ENCODE measurements at places on chromosomes 6 and 20.

DNA sequence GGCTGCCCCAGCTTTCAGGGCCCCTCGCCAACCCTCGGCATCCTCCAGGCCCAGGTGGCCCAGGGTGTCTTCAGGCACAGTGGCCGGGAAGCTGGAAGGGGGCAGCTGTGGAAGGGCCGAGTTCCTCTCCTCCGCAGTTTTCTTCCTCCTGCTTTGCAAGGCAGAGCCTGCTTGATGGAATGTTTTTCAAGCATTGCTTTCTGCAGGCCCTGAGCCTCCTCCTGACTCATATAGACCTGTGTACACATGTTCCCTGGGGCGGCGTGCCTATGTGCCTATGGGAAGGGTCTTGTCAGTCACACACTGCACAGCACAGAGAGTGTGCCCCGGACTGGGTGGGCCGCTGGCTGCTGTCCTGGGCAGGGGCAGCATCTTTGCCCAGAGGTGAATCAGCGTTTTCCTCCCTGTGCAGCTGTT, 107.5 kb downstream of the ERMARD start:
- peak; percentile 45 for DNase-seq

DNA sequence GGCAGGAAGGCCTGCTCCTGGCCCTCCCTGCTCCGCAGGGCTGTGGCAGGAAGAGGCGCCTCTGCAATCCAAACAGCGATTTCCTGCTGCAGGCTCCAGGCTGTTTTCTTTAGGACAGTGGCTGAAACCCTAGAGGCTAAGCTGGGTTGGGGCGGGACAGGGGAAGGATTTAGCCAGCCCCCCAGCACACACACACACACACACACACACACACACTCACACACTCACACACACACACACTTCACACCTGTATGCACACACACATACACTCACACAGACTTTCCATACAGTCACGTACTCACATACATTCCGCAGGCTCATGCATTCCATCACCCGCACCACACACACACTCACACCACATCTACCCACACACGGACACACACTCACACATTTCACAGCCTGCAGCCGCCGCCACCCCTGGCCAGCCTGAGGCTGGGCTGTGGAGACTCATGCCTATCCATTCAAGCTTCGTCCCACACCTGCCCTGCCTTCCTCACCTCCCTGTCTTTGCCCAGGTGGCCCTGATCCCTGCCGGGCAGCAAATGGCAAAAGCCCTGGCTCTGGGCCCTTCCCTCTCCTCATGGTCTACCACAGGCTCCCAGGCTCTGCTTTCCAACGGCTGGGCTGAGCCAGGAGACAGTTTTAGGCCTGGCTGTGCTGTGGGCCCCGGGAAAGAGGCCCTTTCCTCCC, 17.9 kb downstream of the MDFI start:
- no peak for DNase-seq

GRCh38 chr20:24573557-24573956, 104.1 kb downstream of the SYNDIG1 start:
- DNase-seq, result no peak

GRCh38 chr20:20207291-20207690, 155.0 kb downstream of the CFAP61 start:
- no peak for DNase-seq

DNA sequence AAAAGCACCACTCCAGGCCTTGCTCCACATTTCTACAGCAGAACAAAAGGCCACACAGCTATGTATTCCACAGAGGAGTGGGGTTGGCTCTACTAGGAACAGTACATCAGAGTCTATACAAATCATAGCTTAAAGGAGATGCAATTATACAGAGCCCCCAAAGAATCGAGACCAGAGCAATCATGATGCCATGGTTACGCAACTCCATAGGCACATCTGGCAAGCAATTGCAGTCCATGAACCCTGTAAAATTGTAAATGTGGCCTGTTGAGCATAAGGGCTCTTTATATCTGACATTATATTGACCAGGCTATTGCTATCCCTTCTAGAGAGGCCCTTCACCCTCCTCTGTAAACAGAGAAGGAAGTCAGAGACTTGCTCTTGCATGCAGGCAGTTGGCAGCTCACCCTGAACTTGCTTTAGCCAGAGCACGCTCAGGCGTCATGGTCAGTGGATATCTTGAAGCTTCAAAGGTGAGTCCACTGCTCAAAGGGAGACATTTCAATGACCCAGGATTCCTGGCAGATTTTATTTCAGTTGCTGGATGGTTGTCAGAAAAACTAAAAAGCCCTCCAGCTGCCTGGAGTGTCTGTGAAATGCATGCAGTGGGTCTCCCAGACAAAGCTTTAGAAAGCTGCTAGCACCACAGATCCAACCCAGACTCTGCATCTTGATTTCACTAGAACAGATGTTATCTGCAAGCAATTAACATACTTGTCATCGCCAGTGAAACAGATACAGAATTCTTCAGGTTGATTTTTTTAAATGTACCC, 357.2 kb downstream of the CENPW start:
- no peak for DNase-seq

DNA sequence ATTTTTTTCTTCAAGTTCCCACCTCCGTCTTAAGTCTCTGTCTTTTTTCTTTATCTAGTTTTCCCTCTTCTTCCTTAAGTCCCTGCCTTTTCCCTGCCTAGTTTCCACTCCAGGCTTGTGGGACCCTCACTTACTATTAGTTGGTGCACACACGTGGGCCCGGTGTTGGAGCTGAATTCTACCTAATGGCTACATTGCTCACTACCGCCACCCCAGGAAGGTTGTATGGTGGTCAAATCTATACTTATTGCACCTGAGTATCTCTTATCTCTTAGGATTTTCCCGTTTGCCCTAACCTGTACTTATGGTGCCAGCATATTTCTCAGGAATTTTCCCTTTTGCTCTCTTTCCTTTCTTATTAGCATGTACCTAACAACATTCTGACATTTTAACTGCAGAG, 692.8 kb downstream of the EPM2A start:
- no peak for DNase-seq

DNA sequence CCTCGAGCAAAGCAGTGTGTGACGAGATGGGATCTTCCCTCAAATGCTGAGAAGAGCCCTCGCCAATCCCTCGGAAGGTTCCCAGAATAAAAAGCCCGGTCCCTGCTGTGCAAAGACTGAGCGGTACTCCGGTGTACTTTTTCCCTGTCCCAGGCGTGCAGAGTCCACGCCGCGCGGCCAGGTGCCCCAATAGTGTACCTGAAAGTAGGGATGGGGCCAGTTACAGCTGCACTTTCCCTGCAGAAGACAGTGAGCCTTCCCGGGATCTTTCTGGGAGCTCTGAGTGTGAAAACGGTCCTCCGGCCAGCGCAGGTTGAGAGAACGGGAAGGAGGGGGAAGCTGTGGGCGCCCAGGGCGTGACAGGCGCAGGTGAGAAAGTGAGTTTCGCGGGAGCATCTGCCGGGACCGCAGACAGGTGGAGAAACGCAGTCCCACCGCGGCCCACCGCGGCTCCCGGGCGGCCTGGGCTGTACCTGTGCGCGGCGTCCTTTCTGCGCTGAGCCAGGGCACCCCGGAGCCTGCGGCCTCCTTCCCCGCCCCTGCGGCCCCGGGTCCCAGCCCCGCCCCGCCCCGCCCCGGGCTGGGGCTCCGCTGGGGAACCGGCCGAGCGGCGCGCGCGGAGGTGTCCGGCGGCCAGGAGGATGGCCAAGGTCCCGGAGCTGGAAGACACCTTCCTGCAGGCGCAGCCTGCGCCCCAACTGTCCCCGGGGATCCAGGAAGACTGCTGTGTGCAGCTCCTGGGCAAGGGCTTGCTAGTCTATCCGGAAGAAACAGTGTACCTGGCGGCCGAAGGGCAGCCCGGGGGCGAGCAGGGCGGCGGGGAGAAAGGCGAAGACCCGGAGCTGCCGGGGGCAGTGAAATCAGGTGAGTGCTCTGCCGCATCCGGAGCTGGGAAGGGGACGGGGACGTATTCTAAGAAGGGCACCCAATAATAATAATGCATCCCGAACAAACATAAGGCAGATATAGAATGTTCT, at the start of gene RFX6:
Gene RFX6 (plus strand): TSS at position 608 of the 977 bp plus-strand sequence. CDS start 34 bp downstream, at position 642.
- no peak for DNase-seq

DNA sequence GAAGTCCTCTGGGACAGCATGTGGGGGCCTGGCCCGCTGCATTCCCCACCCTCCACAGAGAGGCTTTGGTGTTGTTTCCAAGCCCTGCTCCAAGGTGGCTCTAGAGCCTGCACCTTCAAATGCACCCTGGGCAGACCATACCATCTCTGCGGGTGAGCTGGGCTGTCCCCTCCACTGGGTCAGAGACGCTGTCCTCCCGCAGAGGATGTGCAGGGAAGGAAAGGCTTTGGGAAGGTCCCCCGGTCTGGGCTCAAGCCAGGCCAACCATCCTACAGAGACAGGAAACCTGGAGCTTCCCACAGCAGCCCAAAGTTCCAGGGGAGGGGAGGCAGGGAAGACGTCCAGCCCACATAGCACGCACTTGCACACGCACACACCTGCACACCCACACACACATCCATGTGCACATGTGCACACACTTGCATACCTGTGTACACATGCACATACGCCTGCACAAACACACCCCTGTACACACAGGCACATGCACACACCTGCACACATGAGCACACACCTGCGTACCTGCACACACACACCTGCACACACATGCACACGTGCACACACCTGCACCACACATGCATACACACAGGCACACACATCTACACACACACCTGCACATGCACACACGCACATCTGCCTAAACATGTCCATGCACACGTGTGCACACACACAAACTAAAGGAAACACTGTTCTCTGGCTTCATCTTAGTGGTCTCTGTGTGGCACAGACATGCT, 155.4 kb downstream of the ERMARD start:
- no peak for DNase-seq

- DNase-seq, result no peak
Measured at GRCh38 chr6:111939902-111940301, 66.7 kb upstream of the FYN start.

DNA sequence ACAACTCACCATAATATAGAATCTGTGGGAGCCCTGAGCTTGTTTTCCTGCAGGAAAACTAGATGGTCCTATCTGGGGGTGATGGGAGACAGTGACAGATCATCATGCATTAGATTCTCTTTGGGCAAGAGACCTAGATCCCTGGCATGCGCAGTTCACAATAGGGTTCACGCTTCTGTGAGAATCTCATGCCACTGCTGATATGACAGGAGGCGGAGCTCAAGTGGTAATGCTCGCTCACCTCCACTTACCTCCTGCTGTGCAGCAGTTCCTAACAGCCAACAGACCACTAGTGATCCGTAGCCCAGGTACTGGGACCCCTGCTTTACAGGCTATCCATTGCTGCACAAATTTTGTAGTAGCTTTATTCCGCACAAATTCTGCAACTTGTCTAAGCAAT, 84.5 kb downstream of the HIVEP2 start:
- DNase-seq, result no peak

GRCh38 chr6:105077596-105078385, 102.0 kb downstream of the POPDC3 start:
- DNase-seq, result no peak

DNA sequence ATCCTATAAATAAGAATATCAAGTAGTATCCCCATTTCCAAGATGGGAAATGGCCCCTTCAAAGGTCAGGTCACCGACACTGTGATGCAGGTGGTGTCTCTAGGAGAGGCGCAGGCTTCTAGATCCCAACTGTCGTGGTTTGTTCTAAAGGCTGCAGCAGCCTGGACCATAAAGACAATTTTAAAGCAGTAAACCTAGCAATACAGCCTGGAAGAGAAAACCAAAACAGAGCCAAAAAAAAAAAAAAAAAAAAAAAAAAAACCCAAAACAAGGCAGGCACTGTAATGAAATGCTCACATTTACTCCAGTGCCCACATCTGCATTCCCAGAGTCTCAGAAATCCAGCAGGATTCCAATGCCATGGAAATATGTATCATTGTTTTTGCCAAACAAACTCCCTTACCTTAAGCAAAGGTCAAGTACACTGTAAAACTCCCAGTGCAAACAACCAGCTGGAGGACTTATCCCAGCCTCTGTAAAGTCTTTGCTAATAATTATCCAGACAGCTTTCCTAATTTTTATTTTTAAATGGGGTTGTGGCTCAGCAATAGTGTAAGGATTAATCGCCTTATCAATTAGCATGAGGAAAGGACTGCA, 98.2 kb downstream of the PSMG4 start:
- no peak for DNase-seq

- no peak for DNase-seq
Measured at GRCh38 chr20:52804497-52805295, 167.5 kb upstream of the TSHZ2 start.

- DNase-seq, result no peak
Measured at GRCh38 chr6:157017861-157018260, 240.7 kb downstream of the ARID1B start.

GRCh38 chr6:143743301-143744166, 65.8 kb downstream of the PHACTR2 start:
- no peak for DNase-seq

- DNase-seq, result no peak
Measured at GRCh38 chr6:72933233-72933632, 292.1 kb downstream of the KHDC1L start.

DNA sequence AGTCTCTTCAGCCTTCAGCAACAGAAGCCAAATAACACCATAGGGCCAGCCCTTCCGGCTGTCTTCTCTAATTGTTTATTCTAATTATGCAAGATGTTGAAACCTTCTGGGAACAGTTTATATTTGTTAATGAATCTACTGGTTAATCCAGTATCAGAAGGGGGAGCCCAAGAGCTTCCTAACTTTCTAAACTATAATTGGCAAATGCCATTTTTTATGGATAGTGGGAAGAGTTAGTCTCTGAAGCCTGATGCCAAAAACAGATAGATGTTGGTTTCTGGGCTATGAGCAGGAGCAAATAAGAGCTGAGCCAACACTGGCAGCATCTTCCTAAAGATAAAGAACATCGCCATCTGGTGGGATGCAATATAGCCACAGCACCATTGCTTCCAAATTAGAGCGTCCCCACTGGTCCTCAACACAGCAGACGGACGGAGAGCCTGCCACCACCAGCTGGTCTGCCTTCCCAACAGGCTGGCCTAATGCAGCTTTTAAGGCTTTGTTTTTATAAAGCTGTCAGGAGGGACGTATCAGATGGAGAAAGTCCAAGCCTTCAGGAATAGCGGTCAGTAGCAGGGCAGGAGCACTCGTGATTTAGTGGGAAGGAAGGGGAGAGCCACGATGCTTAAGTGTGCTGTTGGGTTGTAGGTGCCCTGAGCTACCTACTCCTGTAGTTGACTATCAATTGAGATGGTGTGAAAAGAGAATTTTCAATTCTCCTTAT, 118.8 kb downstream of the RALGAPA2 start:
- no peak for DNase-seq

DNA sequence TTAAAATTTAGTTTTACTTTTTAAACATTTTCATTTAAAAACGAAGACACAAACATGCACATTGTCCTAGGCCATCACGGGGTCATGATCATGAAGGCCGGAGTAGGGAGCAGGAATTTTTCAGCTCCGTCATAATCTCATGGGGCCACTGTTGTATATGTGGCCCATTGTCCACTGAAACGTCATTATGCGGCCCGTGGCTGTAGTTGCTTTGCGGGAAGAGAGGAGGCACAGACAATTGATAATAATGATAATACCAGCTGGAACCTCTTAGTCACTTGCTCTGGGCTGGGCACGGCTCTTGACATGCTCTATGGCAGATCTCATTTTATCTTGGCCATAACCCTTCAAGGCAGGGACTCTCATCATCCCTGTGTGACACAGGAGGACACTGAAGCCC, 56.5 kb upstream of the FNDC1 start:
- no peak for DNase-seq

- no peak for DNase-seq
Measured at GRCh38 chr6:136035378-136036070, 184.0 kb downstream of the PDE7B start.

Data from activated CD8-positive, alpha-beta memory T cell treated with anti-CD3 and anti-CD28 coated beads for 24 hours (primary cell).